ENCODE measurements at places on chromosomes 4 and X.

- DNase-seq, result no peak
Measured at GRCh38 chr4:5137226-5137625, 85.9 kb downstream of the STK32B start.

GRCh38 chrX:111465669-111466068 lies 45.8 kb upstream of the SERTM2 start:
- DNase-seq, result no peak

DNA sequence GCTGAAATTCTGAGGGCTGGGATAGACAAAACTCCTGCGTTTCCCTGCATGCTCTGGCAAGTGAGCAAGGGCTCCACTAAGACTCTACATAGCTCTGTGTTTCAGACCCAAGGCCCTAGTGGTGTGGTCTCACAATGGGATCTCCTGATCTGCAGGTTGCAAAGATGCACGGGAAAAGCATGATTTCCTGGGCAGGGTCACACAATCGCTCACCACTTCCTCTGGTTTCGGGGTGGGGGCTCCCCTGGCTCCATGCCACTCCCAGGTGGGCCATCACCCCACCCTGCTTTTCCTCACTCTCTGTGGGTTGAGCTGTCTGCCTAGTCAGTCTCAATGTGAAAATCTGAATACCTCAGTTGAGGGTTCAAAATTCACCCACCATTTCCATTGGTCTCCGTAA lies 111.5 kb downstream of the KLF8 start:
- no peak for DNase-seq

GRCh38 chr4:23333946-23334878 lies 555.6 kb downstream of the PPARGC1A start:
- DNase-seq, result no peak

- DNase-seq, result no peak
Measured at GRCh38 chr4:127219232-127219631, 413.5 kb upstream of the INTU start.

DNA sequence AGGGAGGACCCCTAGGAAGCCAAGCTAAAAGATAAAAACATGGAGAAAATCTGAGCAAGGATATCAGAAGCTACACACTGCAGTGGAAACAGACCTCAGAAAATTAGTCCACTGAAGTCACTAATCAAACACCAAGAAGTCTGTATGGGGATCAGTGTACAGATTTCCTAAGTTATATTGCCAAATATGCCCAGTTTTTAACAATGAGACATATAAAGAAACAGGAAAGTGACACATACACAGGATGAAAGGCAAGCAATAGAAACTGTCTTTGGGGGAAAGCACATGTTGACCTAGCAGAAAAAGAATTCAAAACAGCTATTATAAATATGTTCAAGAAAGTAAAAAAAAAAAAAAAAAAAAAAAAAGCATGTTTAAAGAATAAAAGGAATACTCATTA lies 153.7 kb downstream of the PPP4R3C start:
- DNase-seq, result no peak

DNA sequence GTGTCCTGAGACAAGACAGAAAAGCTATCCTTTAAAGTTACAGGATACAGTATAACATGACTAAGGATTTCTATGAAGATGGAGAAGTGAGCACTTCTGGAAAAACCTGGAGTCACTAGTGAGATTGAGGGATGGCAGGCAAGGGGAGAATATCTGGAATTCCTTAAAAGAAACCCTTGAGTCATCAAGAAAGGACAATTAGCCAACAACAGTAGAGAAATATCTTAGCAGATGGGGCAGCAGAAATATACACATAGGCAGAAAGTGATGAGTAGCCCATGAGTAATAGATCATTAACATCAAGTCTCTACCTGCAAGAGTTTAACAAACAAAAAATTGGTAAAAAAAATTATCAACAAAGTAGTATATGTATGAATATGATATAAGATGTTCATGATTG lies 858.8 kb upstream of the FRG1 start:
- no peak for DNase-seq

GRCh38 chr4:78735697-78736096 lies 40.5 kb upstream of the BMP2K start:
- DNase-seq, result no peak

DNA sequence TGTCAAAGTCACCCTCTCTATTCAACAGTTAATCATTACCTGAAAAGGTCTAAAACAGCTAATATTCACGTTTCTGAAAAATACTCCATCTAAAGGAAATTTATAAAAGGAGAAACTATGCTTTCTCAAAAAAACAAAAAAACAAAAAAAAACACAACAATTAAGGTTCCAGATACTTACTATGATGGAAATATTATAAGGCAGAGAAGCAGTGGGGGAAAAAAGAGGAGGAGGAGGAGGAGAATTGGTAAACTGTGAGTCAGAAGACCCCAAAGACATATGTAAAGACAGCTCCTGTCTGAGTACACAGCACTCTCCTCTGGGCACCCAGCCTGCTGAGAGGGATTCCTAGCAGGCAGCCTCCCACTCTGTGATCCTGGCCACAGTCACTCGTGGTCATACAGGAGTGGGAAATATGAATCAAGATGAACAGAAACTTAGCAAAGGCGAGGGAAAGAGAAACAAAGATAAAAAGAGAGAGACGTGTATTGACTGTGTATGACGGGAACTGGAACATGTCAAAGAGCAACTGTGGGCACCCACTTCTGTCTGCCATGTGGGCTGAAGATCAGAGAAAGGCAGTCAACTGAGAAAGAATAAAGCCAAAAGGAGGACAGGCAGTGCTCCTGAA lies 12.5 kb downstream of the KLHL15 start:
- no peak for DNase-seq

DNA sequence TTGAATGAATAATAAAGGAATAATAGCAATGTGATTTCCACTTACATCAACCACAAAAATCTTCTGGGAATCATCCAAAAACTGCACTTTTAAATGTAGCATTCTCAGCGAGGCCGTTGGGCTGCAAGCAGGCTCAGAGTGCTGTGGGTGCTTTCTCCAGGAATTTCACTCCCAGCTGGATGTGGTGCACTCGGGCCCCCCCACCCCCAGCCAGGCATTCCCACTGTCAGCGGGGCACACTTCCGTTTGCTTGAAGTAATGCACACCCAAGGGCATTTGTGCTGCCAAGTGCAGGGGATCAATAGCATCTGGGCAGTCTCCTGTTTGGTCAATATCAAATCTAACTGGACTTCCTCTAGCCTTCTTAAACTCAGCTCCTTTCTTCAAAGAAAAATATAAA lies at the start of gene FRMD7:
Gene FRMD7 (minus strand): TSS at position 278 of the 400 bp plus-strand sequence. CDS start 176 bp downstream, at position 102.
- no peak for DNase-seq

DNA sequence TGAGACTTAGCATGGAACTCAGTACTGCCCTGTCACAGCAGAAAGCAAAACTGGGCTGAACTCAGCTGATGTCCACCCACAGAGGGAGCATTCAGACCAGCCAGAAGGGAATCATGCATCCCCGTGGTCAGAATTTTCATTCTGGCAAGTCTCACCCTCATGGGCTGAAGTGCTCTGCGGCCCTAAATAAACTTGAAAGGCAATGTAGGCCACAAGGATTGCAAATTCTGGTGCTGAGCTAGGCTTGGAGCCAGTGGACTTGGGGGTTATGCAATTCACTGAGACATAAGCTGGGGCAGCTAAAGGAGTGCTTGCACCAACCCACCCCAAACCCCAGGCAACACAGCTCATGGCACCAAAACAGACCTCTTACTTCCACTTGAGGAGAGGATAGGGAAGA lies 494.1 kb downstream of the GABRG1 start:
- no peak for DNase-seq

- DNase-seq, result no peak
Measured at GRCh38 chrX:11290416-11291102, 2.7 kb upstream of the AMELX start.

- no peak for DNase-seq
Measured at GRCh38 chr4:81378386-81378785, 93.3 kb downstream of the RASGEF1B start.

GRCh38 chr4:153112041-153112441 lies 92.2 kb upstream of the TRIM2 start:
- DNase-seq, result no peak

Measured in stimulated activated CD8-positive, alpha-beta memory T cell treated with anti-CD3 and anti-CD28 coated beads, Interleukin-4, amount 100 ng/mL, for 1 hour (primary cell).